SK-N-SH (cell line): ENCODE measurements at places on chromosomes 12 and 14.

DNA sequence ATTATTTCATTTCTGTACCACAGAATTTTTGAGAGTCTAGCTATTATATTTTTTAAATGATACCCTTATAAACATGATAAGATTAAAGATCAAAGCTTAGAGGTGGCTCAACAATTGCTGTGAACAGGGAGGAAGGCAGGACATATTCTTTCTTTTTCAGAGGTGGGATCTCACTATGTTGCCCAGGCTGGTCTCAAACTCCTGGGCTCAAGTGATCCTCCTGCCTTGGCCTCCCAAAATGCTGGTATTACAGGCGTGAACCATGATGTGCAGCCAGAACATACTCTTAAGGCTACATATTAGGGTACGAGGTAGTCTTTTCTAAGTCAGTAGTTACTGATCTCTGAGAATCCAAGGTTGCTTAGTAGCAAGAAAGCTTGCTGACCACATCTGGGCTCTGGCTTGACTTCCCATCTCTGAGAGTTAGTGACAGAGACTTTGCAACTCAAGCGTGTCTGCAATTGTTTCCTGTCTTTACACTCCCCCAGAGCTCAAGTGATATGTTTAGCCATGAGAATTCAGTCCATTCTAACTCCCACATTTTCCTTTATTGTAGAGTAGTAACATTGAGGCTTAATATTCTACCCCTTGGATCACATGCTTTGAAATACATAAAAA lies 8.6 kb downstream of the RAB5B start:
- no peak for DNase-seq

DNA sequence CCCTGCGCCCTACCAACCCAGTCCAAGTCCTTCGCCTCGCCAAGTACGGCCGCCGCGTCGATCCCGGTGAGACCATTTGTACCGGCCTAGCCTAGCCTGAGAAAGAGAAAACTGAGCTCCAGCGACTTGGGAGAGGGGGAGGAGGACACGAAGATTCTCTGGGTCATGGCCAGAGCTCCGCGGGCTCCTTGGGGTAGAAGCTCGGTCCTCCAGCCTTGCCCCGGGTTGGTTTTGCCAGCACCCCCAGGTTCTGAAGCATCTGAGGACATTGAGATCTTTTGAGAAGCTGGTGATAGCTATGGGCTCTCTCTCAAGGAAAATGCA lies 7.3 kb downstream of the LHX5 start:
- peak; percentile 27 for DNase-seq

- no peak for DNase-seq
Observed at GRCh38 chr12:32944195-32944594, 47.6 kb upstream of the PKP2 start.

DNA sequence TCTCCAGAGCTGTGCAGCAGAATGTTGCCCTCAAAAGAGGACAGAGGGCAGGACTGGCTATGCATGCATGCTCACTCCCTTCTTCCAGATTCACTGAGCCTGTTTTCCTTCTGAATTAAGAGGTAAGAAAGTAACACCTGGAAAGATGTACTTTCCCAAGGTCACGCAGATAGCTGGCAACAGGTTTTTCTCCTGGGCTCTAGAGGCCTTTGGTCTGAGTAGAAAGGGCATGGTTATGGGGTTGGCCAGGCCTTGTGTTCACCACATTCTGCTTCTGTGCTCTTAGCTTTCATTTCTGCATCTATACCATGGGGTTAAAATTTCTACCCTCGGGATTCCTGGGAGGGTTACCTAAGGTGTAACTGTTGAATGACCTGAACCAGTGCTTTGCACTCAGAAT lies 57.5 kb downstream of the RASSF3 start:
- DNase-seq: no peak

GRCh38 chr12:101414533-101415119 lies 7.1 kb upstream of the ARL1 start:
- DNase-seq: peak; percentile 52
